ENCODE measurements at places on chromosomes 6 and 20.

DNA sequence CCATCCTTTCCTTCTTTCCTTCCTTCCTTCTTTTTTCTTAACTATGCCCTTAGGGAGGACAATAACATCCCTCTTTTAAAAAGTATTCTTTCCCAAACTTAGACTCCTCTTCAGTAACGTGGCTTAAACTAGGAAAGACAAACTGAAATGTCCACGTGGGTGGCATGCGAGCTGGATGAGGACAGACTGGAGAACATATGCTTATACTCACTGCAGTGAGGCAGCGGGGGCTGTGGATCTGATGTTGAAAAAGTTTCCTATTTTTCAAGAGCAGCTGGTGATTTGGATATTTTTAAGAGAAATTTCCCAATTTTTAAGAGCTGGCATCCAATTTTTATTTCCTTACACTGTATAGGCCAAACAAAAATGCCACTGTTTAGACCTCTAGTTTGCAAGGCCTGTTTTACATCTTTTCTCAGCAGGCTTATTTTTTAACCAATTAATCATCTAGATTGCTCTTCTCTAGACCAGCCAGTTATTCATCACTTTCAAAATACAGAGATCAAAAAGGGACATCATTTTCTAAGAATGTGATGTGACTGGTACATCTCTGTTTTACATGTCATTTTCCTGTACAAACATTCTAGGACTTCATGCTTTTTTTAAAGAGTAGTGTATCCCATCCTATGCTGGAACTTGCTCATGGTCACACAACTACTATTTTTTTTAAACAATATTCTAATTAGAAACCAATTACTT, 226.5 kb downstream of the BTBD9 start:
- no peak for DNase-seq

GRCh38 chr20:37463726-37464494, 57.1 kb upstream of the NNAT start:
- no peak for DNase-seq

DNA sequence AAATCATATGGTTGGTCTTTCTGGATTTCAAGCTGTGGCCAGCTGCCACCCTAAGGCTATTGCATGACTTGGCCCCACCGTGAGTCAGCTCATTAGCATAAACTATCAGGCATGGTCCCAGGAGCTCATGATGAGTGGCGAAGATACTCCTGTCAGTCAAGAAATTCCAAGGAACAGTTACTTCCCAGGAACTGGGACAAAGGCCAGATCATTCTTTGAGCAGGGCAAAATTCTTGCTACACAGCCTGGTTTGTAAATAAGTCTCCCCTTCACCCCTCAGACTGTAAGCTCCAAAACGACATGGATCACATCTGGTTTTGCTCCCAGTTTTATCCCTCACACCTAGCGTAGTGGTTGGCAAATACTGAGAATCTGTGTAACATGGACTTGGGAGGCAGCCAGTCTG, 33.0 kb upstream of the KIAA1586 start:
- no peak for DNase-seq

DNA sequence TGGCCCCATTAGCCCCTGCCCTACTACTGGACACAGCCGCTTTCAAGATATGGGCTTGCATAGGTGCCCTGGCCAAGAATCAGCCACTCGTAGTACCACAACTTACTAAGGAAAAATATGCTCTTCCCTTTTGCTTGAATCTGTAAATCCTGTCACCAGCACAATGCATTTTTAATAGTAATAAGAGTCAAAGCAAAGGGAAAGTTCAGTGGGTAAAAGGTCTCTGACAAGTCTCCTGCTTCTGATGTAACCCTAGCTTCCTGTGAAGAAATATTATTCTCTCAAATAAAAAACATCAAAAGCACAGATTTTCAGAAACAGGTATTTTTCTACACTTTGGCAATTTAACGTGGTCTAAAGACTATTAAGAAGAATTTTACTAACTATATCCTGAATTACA, 373.8 kb downstream of the GJA1 start:
- DNase-seq = no peak

DNA sequence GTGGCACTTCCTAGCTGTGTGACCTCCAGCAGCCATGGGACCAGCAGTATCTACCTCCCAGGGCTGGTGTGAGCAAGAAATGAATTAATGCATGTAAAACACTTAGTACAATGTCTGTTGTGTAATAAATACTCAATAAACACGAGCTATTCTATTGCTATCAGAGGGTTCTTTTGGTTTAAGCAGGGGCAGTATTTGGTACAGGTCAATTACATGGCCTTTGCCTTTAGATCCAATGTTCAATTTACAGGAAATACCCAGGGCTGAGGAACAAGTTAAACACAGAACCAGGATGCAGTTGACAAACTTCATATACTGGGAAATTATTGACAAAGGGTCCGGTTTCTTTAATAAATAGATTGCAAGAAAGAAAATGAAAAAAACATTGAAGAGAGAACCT, 2.9 kb downstream of the TGM2 start:
- DNase-seq = no peak

DNA sequence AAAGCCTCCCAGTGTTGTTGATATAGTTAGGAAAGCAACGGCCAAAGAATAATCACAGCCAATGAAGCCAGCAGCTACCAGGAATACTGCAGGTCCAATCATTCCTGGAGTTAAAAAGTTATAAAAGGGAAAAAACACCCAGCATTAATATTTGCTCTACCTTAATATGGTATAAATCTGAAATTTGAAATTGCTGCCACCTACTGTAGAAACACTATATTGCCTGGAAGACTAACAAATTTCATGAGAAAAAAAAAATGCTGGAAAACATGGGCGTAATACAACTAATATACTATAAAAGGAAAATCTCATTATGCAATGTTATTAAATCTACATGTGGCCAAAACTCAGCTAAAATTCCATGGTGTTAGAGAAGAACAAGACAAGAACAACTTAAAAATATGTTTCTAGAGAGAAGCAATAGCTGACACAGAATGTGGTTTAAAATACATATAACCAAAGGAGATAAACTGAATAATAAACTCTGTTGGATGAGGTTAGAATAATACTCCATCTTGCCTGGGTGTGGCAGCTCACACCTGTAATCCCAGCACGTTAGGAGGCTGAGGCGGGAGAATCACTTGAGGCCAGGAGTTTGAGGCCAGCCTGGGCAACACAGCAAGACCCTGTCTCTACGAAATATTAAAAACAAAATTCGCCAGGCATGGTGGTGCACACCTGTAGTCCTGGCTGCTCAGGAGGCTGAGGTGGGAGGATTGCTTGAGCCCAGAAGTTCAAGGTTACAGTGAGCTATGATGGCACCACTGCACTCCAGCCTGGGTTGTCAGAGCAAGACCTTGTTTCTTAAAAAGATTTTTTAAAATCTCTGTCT, 43.1 kb downstream of the SLC17A5 start:
- peak; percentile 16 for DNase-seq

All from neural progenitor cell (in vitro differentiated cells).